Skeletal muscle cell (primary cell): ENCODE measurements at places on chromosomes 1 and 21.

DNA sequence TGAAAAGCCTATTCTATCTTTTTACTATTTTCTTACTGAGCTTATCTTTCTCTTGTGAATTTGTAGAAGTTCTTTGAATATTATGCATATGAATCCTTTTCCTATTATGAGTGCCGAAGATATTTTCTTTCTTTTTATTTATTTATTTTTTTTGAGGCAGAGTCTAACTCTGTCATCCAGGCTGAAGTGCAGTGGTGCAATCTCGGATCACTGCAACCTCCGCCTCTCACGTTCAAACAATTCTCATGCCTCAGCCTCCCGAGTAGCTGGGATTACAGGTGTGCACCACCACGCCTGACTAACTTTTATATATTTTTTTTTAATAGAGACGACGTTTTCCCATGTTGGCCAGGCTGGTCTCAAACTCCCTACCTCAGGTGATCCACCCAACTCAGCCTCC, 109.8 kb downstream of the RHOU start:
- no peak for DNase-seq

DNA sequence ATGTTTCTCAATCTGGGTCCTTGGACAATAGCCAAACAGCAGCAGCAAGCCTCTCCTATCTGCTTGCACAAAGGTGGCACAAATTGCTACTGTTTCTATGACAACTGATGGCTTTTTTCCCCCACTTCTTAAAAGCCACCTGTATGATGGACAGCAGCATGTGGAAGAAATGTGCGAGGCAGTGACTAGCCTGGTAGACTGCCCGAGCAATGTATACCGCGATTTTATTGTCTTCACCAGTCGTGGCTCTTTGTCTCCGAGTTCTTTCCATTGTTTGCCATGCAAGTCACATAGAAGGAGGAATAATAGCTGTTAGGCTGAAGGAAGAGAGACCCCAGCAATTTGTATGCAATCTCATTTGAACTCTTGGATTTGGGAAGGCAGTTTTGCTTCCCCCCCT, 79.4 kb downstream of the S1PR1 start:
- no peak for DNase-seq

GRCh38 chr1:80629304-80629837, 1171.4 kb upstream of the ADGRL2 start:
- DNase-seq = no peak

DNA sequence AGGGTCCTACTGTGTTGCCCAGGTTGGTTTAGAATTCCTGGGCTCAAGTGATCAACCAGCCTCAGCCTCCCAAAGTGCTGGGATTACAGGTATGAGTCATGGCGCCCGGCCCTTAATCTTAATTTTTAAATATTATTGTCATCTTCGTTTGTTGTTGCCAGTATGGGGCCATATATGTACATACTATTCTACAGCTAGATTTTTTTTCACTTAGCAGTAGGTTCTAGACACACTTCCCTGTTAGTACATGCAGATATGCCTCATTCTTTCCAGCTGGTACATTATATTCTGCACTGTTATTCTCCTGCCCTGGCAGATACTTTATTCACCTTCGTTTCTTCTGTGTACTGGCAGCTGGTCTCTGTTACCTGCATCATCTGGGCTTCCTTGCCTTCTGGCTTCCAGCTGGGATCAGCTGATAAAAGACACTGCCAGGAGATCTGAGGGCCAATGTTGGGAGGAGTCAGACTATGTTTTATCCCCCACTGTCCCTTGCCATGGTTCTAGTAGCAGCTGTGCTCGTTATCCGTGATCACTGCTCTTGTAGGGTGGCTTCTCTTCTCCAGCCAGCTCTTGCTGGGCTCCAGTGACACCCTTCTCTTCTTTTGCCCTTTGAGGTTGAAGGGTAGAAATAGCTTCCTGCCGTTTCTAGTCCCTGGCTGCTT, 24.7 kb downstream of the ST3GAL3 start:
- DNase-seq = no peak

DNA sequence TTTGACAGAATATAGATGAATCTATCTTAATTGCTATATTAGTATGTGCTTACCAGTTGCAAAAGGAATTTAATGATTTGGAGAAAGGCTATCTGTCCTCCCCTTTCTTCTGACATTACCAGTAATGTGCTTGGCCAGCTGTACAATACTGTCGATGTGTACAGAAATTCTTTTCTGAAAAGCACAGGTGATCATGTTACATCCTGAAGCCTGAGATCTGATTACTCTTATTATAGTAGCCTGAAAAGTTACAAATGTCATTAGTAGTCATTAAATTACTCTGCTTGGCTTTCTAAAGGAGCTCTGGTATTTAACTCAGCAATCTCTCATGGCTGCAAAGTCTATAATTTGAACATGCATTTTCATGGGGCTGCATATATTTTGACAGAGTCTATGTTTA, 209.8 kb downstream of the PTPRC start:
- DNase-seq = no peak

GRCh38 chr1:199377211-199377610, 650.3 kb upstream of the NR5A2 start:
- DNase-seq = no peak

DNA sequence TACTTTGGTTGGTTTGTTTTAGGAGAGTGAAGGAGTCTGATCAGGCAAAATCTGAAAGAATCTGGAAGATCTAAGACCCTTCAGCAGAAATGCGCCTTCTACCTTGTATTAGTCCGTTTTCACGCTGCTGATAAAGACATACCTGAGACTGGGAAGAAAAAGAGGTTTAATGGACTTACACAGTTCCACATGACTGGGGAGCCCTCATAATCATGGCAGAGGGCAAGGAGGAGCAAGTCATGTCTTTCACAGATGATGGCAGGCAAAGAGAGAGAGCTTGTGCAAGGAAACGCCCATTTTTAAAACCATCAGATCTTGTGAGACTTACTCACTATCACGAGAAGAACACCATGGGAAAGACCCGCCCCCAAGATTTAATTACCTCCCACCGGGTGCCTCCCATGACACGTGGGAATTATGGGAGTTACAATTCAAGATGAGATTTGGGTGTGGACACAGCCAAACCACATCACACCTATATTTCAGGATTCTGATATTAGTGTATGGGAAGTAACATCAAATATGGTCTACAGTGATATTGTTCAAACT, 99.3 kb downstream of the GLUL start:
- no peak for DNase-seq

DNA sequence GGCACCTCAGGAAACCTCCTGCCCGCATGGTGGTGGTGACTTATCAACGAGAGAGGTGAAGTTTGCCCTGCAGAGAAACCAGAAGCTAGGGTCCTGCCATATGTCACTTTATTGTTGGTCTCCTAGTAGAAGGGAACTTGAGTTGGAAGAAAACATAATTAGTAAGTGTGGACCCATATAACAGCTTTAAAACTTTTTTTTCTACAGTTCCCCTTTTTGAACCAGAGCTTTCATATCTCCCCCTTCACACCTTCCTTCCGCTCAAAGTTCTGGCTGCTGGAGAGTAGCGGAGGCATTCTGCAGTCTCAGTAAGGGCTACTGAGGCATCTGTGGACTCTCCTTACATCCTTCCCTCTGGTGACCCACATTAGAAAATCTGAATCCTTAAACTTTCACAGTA, 48.9 kb downstream of the PHC2 start:
- DNase-seq = no peak

DNA sequence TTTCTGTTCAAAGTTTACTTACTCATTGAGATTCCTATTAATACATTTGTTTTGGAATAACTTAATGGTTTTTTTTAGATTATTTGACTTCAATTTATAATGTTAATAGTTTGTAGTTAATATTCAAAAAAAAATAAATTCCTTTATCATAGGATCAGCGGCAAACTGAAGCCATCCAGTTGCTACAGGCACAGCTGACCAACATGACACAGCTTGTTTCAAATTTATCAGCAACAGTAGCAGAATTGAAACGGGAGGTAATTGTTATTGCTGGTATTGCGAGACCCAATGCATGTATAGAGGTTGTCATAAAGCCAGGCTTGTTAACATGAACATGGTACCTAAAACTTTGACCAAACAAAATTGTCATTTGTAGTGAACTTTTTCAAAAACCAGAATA, 59.0 kb upstream of the FASLG start:
- DNase-seq = no peak

- no peak for DNase-seq
These were observed 7.3 kb downstream of the HHIPL2 start for GRCh38 chr1:222540598-222540995.

- no peak for DNase-seq
These were observed 355.2 kb downstream of the PBX1 start for GRCh38 chr1:164914208-164914607.

GRCh38 chr1:27306892-27307761, 14.8 kb upstream of the TMEM222 start:
- no peak for DNase-seq

- DNase-seq = no peak
These were observed 29.5 kb downstream of the C2CD2 start for GRCh38 chr21:41924368-41924754.

- DNase-seq = no peak
These were observed 155.8 kb upstream of the UBE2U start for GRCh38 chr1:64047549-64047996.
